ENCODE measurements at places on chromosomes 3 and 15. TPM values are rescaled to one million over a fixed set of nuclear protein-coding genes. Genes with fewer than 3 reads are reported as not detected.

THPO gene
- 1.0 TPM for polyA plus RNA-seq

GOLGA6L10 gene
- polyA plus RNA-seq: 0.58 TPM

CHRNA7 gene
- polyA plus RNA-seq: 0.88 TPM

CCR4 gene
- polyA plus RNA-seq: not detected

FGF12 gene
- polyA plus RNA-seq: 406 TPM

KCNMB2 gene
- 2.8 TPM for polyA plus RNA-seq

TMA7 gene
- polyA plus RNA-seq: 1,063 TPM

TGM5 gene
- 0.10 TPM for polyA plus RNA-seq

IL1RAP gene
- 5.9 TPM for polyA plus RNA-seq

CPA3 gene
- polyA plus RNA-seq: 0.22 TPM

NEIL1 gene
- polyA plus RNA-seq: 41.6 TPM

STAG1 gene
- polyA plus RNA-seq: 8.0 TPM

UBA7 gene
- polyA plus RNA-seq: 12.0 TPM

TRPC1 gene
- polyA plus RNA-seq: 22.4 TPM

MORC1 gene
- not detected for polyA plus RNA-seq

USP4 gene
- polyA plus RNA-seq: 19.9 TPM

CCDC54 gene
- polyA plus RNA-seq: not detected

STXBP5L gene
- polyA plus RNA-seq: not detected

GPR156 gene
- 0.04 TPM for polyA plus RNA-seq

Measured in heart right ventricle (tissue), 16 donors.